Fibroblast of upper back skin (primary cell): ENCODE measurements at places on chromosomes 1 and 21.

DNA sequence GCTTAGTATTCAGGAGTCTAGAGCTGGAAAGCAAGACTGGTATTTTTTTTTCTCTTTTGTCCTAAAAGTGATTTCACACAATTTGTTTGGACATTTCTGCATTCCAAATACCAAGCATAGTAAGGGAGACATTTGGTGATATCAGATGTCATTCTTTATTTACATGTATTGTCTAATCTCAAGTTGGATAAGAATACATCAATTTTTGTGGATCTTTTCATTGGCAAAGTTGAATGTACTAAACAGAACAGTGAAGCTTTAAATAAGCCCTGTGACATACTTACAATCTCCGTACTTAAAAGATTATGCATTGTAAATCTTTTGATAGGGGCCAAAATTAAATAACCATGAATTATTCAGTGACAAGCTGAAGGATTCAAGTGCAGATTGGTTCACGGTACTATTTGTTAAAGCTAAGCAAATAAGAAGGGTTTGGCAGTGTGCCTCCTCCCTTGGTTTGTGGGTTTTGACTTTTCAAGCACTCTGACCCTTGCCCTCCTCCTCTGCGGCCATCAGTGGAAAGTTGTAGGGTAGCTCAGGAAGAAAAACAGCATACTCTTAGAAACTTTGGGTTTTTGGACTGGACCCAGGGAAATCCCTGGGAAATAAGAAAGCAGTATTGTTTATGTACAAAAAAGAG, 663.7 kb downstream of the ADGRL2 start:
- DNase-seq, result peak; percentile 11

DNA sequence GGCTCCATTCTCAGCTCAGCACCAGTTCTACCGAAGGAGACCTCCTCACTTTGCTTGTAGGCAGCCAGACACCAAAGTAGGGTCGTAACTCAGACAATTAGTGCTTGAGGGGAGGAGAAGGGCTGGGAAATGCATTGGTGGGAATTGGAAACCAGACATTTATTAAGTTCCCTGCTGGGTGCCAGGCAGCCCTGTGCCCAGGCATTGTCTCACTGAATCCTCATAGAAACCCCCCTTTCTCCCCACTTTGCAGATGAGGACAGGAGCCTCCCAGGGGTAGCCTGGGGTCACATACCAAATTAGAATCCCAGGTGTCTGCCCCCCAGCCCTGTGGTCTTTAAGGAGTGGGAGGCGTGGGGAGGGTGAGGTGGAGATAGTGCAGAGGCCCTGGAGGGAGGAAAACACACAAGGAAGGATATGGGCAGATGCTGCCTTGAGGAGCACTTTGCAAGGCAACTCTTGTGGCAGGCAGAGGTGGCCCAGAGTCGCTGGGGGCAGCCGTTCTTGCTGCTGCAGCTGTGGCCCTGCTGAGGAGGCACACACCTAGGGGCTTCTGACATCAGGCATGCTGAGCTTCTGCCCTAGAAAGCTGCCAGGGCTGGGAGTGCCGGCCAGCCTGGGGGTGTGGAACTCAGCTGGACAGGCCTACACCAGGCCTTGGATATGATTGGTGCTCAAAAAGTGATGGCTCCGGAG, 29.4 kb downstream of the CDK18 start:
- no peak for DNase-seq

- peak; percentile 81 for DNase-seq
Observed at GRCh38 chr1:52697795-52698674, at the start of gene COA7. Gene COA7, minus strand, starts transcription at chr1:52698347. Its CDS starts 21 bp downstream, at chr1:52698326.

DNA sequence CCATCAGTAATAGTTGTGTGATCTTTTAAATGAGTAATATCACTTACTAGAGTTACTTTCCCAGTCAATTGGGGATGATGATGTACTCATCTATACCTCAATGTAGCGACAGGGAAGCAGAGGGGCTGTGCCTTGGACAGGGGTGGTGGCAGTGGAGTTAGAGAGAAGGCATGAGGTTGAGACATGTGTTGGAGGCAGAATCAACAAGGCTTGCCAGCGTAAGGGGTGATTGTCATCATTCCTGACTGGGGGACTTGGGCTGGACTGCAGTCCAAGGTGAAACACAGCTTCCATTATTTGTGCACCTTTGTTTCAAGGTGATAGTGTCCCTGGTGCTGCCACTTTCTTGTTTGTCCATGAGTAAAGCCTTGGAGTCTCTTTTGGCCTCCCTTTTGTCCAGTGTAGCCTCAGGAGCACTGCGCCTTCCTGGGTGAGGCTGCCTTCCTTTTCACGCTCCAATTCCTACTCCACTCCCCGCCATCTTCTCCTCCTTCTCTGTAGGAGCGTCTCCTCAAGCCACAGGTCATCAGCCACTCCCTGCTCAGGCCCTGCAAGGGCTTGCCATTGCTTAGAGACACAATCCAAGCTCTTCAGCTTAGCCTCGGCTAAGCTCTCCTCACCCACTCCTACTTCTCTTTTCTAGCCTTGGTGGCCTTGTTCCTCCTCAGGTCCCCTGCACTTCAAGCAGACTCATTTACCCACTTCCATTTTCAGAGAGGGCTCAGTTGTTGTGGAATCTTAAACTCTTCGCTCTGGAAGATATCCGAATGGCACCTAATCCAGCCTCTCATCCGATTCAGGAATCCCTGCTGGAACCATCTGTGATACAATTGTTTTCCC, 77.6 kb upstream of the CD34 start:
- no peak for DNase-seq

GRCh38 chr1:241813768-241814320, 34.2 kb upstream of the EXO1 start:
- DNase-seq, result no peak

GRCh38 chr1:91828583-91829281, 57.2 kb downstream of the TGFBR3 start:
- no peak for DNase-seq

DNA sequence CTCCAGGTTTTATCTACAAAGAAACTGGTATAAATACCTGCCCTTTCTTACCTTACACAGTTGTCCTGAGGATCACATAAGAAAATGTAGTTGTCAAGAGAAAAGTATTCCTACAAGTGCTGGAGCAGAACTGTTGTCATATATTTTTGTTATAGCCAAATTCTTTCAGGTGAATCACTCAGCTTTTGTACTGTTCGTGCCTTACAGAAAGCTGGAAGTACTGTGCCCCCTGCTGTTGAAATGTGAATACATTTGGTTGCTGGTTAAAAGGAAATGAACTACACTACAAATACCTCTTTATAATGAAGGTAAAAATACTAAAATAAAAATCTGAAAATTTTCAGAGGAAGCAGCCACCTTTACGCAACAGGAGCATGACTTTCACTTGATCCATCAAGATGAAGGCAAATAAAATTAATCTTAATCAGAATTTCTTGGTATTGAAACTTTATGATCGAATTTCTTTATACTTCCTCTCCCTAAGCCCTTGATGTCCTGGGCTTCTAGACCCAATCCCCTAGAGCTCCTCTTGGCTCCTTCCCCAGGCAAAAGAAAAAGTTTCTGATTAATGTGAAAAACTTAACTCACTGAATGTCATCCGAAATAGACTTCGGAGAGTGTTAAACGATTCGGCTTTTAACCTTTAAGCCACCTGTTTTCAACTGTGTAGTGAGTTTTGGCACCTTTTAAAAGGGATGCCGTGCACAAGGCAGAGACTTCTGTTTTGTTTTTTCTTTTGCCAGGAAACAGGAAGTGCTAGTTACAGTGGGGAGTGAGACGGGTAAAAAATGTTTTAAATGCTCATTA, 12.5 kb downstream of the CHML start:
- peak; percentile 76 for DNase-seq

- no peak for DNase-seq
Observed at GRCh38 chr1:66732407-66733166, 19.7 kb upstream of the DYNLT5 start.

DNA sequence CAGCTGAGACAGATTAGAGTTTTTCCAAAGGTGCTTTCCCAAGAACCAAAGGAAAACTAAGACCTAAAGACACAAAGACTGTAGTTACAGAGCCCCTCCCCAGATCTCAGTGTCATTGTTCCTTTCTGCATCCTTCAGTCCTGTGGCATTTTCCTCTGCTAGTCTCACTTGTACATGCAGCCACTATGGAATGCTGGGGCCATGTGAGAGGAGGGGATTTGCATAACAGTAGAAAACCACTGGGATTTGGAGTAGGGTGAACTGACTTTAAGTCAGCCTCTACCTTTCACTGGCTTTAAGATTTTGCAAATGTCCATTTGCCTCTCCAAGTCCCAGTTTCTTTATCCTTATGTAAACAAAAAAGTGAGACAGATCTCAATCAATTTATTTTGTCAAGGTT, 119.4 kb upstream of the F3 start:
- no peak for DNase-seq

DNA sequence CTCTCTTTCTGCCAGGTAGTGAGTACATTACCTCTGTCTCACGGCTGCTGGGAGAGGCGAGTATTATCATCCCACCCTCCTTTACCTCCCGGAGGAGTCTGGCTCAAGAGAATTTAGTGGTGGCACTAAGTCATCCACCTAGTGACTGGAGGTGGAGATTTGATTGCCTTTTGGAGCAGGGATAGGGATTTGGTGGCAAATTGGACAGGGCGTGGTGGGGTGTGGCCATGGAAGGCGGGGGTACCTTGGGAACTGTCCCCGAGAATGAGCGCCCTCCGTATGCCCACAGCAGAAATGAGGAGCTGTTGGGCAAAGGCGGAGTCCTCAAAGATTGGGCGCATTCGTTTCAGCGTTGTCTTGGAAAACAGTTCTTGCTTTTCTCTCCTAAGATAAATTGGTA, 32.1 kb upstream of the HMGN1 start:
- no peak for DNase-seq

DNA sequence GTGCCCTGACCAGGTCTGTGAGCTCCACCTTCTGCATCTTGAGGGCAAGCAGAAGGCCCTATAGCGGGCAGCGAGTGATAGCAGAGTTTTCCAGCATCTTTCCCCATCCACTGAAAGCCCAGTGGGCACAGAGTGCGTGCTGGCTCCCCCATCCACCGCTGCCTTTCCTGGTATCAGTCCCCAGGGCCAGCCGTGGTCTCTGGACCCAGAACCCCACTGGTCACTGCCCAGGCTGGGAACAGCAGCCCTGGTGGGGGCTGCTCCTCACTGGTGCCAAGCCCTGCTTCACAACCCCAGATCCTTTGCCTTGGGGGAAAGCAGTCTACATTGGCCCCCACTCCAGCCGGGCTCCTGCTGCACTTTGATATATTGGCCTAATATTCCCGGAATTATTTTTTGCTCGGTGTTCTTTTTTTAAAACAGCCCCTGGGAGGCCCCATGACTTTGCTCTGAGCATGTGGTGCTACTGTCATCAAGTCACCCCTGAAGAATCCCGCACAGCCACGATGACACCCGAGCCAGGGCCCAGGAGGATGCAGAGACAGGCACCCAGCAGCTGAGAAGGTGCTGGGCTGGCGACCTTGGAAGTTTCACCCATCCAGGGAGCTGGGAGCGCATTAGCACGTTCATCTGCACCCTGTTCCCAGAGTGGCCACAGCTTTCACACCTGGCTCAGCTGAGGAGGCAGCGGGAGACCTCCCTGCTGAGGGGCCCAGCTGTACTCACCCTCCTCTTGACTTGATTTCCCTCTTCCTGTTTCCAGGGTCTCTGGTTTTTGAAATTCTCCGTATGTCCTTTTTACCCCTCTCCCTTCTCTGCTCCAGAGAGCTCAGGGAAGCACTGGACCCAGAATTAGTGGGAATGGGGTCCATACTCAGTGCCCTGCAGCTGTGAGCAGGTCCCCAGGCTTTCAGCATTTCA, 56.9 kb downstream of the KLHDC7A start:
- DNase-seq, result no peak

GRCh38 chr1:195450794-195451193, 1157.4 kb downstream of the KCNT2 start:
- no peak for DNase-seq

- no peak for DNase-seq
Observed at GRCh38 chr1:25067518-25068251, 137.6 kb upstream of the RUNX3 start.

DNA sequence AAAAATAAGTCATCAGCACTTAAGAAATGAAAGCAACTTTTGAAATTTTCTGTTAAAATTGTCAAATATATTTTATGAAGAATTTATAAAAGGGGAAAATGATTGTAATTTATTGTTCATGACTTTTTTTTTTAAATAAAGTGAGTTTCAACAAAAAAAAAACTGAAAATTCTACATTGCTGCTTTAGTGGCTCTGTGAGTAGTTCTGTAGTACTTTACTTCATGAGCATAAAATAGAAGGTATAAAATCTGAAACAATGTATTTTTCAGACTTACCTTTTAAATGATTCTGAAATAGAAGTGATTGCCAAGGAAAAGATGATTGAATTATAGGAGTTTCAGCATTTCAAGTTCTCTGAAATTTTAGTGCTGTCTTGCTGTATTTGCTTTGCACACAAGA, 13.8 kb downstream of the PDIK1L start:
- DNase-seq, result no peak

DNA sequence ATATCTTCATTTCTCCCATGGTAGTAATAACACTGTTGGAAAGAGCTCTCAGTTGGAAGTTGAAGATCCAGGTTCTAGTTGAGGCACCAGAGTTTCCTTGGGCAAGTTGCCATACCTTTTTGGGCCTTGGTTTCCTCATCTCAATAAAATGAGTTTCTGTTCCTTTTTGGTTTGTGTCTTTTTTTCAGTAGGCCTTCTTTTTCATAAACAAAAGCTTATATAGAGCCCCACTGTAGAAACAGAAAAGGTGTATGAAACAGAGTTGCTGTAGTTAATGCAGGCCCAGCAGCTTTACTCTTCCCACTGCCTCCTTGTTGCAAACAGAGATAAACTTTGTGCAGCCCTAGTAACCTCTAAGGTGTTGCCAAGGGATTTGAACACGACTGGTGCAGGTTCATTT, 41.7 kb downstream of the WNT4 start:
- DNase-seq, result no peak

DNA sequence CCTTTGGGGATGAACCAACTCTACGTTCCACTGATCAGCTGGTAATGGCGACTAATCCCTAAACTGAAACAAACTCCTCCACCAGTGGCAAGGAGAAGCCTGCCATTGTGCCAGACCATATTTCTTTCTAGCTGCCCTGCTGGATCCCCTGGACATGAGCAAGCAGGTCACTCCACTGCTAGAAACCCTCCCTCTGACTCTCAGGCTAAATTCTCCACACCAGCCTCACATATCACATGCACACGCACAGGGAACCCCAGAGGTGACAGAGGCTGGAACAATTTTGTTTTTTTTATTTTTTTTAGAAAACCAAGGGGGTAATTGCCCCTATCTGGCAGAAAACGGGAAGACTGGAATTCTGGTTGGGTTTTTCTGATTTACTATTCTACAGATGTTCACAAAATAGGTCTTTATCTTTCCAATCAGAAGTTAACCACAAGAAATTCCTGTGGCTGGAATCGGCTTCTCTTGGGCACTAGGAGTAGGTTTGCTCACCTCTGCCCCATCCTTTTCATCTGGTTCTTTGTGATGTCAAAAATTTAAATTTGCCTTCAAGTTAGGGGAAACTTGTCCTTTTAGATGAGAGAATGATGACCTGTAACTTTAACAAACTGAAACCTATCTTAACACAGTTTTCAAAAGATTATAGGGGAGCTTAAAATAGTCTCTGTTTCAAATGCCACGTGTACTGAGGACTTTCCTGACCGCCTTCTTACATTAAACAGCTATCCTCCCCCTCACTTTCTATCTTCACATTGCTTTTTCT, 258.1 kb downstream of the SDCCAG8 start:
- DNase-seq, result peak; percentile 83

- DNase-seq, result no peak
Observed at GRCh38 chr1:101124405-101124804, 98.8 kb upstream of the DPH5 start.
